ENCODE measurements at places on chromosomes 4 and X. TPM values are rescaled to one million over a fixed set of nuclear protein-coding genes. Genes with fewer than 3 reads are reported as not detected.
A peak's percentile ranks its signal among the peaks of the same experiment; 100 is the strongest.

TKTL2 gene
- total RNA-seq, result not detected

- no peak for DNase-seq
These were observed 123.0 kb upstream of the PCDH18 start for GRCh38 chr4:137655302-137655701.

DNA sequence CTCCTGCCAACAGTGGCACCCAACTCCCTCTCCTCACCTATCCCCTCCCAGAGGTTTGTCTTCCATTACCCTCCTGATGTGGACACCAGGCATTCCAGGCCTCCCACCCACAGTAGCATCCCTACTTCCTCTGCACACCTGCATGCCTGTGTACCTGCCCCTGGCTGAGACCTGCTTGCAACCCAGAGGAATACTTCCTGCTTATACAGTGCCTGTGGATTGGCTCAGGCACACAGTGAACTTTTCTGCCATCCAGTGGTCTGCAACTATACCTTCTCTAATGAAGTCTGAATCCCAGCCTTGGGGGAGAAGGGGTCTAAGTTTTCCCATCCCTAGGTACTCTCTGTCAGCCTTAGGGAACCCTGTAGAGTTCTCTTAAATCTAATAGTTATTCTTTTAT, 169.9 kb downstream of the IQCM start:
- peak; percentile 69 for DNase-seq

DNA sequence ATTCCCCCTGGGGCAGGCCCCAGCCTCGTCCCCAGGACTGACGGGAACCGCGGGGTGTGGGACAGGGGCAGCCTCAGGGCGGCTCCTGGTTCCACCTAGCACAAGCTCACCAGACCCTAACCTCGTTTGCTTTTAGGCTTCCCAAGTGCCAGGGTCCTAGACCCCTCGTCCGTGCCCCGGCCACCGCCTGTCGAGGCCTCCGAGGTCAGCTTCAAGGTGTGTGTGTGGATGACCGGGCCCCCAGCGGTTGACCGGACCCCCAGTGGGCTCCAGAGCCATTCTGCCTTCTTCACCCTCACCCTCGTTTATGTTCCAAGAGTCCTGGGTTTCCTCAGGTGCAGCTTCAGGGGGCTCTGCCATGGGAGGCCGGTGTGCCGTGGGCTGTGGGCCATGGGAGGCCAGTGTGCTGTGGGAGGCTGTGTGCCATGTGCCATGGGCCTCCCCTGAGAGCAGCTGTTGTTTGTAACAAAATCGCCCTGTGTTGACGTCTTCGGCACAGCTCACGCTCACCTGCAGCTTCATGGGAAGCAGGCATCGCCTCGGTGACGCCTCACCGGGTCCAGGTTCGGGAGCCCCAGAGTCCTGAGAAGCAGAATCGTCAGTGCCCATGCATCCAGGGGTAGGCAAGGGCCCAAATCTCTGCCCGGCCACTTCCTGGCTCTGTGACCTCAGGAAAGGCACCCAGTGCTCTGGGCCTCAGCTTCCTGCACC, 43.0 kb upstream of the HMX1 start:
- DNase-seq, result no peak

GRCh38 chrX:130105244-130105643, 5.1 kb downstream of the ELF4 start:
- DNase-seq, result no peak

- DNase-seq, result no peak
These were observed 67.9 kb upstream of the ARX start for GRCh38 chrX:25083661-25084060.

DNA sequence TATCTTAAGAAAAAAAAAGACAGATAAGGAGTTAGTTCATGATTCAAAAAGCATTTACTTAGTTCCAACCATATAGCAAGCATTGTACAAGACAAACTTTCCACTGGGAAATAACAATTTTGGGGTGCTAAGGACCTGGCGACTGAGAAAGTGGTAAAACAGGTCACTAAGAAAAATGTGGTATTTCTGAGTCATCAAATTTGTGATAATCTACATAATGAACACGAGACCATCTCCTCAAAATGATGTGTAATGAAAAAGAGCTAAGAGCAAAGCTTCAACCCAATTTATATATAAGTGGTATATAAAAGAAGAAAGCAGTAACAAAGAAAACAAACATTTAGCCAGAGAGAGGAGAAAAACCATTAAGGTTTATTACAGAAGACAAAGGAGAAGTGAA, 72.3 kb downstream of the FBXW7 start:
- no peak for DNase-seq
